ENCODE measurements at places on chromosomes 5 and 9.
A peak's percentile ranks its signal among the peaks of the same experiment; 100 is the strongest.

DNA sequence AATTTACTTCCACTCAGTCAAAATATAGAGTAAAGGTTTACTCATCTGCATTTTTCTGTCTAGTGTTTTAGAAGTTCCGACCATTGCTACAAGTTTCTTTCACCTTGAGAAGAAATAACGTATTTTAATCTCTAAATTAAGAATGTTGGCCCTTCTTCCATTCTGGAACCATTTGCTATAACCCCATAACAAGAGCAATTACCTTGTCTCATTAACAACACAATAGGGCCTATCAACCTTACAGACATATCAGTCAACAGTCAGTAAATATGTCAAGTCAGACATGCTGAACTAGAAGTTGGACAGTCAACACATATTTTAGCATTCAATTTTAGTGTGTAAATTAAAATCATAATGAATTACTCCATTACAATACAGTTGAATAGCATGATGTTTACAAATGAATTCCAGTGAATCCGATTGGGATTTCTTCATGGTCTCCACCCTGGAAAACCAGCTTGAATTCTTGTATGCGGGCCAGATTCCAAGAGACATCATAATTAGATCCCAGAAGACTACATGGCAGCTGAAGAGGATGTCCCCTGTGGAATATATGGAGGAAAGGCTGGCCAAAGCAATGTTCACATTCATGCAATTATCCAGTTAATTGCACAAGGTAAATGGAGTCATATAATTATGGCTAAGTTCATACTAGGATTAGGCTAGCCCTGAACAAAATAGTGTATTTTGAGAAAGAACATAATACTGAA is 196.2 kb upstream of the TARS1 start:
- no peak for DNase-seq

GRCh38 chr9:125293134-125293533 is 31.5 kb downstream of the GAPVD1 start:
- peak; percentile 57 for DNase-seq

GRCh38 chr5:90546216-90546837 is 12.3 kb upstream of the ADGRV1 start:
- DNase-seq, result no peak

- no peak for DNase-seq
Measured at GRCh38 chr9:128107468-128108268, 19.9 kb downstream of the PTGES2 start.

DNA sequence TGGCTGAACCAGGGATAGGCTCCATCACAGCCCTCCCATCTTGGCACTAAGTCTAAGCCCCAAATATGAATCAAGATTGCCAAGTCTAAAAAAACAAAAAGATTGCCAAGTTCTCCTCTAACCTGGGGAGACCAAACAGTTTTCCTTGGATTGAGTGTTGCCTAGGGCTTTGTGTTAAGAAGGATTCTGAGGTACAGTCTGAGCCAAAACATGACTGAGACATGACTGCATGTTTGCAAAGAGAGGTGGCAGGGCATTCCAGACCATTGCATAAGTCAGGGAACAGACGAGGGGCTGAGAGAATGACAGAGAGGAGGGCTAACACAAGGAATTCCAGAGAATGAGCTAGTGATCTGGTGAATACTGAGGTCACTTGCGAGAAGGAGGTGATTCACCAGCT is 11.4 kb downstream of the LAMC3 start:
- DNase-seq, result no peak

- DNase-seq, result no peak
Measured at GRCh38 chr9:71764891-71765290, 3.4 kb downstream of the CEMIP2 start.

- DNase-seq, result peak; percentile 23
Measured at GRCh38 chr9:18821788-18822187, 211.2 kb downstream of the SAXO1 start.

GRCh38 chr5:111928511-111928910 is 171.5 kb upstream of the NREP start:
- DNase-seq, result no peak

Data from mammary epithelial cell (primary cell).